Fibroblast of skin of scalp (primary cell): ENCODE measurements at places on chromosomes 1 and 21.

- no peak for DNase-seq
Measured at GRCh38 chr1:175690298-175690697, 53.1 kb downstream of the TNR start.

DNA sequence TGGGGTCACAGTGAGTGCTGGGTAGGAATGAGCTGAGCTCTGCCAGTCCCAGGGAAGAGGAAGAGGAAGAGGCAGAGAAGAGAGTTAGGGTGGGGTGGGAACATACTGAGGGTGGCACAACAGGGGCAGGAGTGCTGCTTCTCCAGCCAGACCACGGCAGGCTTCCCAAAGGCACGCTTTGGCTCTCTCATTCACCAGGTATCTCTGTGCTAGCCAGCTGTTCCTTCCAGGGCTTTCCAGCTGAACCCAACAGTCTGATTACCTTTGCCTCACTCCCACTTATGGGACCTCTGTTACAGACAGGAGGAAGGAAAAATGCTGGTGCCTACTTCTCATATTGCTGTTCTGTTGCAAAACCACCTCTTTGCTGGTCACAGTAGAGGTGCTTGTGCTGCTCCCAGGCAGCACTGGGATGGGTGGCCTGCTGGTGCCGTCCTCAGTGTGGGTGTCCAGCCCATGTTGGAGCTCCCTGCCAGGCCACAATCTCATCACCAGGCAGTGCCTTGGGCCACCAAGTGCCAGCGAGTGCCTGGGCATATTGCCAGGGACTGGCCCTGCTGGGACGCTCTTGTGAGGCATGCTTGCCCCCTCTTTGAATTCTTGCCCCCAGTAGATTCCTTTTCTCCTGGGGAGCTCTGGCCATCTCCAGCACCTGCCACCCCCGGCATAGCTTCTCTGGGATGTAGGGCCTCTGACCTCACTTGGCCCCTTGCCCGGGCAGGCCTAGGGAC, 2.1 kb downstream of the ADORA1 start:
- no peak for DNase-seq

- DNase-seq: peak; percentile 79
Measured at GRCh38 chr1:157963713-157964112, 29.7 kb upstream of the KIRREL1 start.

- DNase-seq: peak; percentile 54
Measured at GRCh38 chr1:193104502-193104906, 710 bp downstream of the GLRX2 start.

DNA sequence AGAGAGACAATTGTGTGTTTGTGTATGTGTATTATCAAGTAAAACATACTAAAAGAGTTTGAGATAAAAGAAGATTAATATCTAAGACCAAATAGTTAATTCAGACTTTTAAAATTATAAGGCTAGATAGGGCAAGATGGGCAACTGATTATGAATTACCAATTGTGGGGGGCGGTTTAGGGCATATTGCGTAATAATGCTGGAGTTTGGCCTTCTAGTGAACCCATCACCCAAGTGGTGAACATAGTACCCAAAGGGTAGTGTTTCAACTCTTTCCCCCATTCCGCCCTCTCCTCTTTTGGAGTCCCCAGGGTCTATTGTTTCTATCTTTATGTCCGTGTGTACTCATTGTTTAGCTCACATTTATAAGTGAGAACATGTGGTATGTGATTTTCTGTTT, 55.4 kb downstream of the FRRS1 start:
- DNase-seq: no peak

- peak; percentile 29 for DNase-seq
Measured at GRCh38 chr1:113949007-113949406, 19.9 kb downstream of the HIPK1 start.

- no peak for DNase-seq
Measured at GRCh38 chr1:80225510-80225909, 1219.0 kb upstream of the ADGRL4 start.

DNA sequence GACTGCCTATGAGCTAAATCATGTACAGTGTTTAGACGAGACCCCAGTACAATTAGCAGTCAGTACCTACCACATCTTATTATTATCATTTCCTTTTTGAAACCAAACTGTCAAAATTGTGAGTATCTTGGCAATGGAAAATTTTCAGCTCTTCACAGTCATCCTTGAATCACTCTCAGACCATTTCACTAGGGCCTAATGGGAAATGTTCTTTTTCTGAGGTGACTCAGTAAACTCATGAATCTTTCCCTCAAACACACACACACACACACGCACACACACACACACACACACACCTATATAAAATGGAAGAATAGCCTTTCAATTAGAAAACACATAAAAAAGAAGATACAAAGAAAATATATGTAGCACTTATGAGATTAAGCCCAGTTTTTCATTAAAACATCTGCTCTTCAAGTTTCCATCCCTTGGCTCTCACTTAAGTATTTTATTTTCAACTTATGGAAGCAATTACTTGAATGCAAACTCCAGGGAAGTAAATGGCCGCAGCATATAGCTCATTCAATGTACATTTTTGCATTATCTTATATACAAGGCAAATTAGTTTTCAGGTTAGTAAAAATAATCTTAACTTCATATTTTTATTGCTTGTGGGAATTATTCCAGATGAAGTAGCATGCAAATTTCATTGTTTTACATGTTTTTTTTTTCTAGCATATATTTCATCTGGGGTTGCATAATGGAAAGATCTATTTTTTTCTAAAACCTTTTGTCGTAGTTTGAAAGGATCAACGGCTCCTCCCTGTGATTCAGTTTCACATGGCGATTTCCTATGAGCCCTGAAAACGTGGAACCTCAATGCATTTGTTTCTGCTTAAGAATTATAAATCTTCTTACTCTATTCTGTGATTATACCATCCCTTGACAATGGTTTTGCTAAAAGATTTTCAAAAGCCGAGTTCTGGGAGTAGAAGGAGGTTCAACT, 46.3 kb upstream of the TMPRSS15 start:
- peak; percentile 1 for DNase-seq

DNA sequence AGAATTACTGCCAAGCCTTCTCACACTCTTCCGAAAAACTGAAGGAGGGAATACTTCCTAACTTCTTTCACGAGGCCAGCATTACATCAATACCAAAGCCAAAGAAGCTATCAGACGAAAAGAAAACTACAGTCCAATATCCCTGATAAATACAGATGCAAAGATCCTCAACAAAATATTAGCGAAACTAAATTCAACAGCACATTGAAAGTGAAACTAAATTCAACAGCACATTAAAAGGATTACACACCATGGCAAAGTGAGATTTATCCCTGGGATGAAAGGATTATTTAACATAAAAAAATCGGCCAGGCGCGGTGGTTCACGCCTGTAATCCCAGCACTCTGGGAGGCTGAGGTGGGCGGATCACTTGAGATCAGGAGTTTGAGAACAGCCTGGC, 176.8 kb downstream of the FAF1 start:
- DNase-seq: no peak

- DNase-seq: no peak
Measured at GRCh38 chr1:166053395-166053794, 113.4 kb downstream of the FAM78B start.

DNA sequence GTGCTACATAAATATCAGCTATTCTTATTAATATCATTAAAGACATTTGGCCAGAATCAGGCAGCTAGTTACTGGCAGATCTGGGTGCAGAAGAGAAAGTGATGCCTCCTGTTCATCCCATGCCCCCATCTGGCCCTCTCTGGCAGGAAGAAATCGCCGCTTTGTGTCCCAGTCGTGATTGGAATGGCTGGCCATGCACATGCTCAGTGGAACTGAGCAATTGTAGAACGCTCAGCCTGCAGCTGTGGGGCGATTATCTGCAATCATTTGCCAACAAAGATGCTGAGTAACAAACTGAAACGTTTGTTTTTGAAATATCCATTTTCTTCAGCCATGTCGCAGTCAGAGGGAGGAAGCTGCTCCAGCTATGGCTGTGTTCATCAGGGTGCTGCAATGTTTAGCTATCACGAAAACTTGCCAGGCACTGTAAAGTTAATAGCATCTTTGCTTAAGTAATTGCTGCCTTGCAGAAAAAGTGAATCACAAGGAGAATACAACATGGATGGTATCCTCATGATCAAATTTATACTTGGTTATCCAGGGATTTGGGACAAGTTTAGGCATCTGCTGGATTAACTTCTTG, 36.5 kb downstream of the NGF start:
- DNase-seq: no peak

GRCh38 chr21:30255679-30256078, 27.1 kb downstream of the KRTAP24-1 start:
- no peak for DNase-seq

DNA sequence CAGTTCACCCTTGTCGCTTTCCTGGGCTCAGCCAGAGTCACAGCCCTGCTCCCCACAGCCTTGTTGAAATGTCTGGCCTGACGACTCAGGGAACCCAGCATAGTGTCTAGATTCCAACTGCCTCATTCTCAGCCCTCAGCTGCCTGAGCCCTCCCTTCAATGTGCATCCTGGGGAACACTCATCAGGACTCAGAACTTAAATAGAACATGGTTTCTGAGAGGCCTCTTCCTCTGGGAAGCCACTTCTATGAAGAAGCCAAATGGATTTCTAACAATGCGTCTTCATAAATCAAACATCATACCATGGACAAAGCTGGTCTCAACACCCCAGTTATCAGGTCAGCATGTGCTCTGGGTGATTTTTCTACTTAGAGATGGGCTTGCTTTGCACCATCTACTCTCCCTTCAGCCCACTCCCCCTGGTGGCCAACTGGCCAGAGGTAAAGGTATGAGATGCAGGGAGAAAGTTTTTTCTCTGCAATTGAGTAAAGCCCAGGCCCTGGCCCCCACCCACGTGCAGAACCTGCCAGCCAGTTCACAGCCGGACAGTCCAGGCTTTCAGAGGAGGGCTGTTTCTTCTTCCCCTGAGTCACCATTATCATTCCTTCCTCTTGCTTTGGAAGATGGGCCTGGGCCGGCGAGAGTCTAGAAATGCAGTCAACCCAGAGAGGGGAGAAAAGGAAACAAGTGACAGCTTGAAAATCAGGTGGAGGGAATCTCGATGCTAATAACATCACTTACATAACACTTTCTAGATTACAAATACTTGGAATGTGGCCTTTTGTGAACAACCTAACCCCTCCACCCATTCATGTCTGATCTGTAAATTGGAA, 32.1 kb downstream of the CD244 start:
- DNase-seq: peak; percentile 5

GRCh38 chr1:203359010-203359571, 8.2 kb upstream of the FMOD start:
- DNase-seq: peak; percentile 65

GRCh38 chr1:94101613-94102525, 19.1 kb downstream of the ABCA4 start:
- no peak for DNase-seq

- peak; percentile 68 for DNase-seq
Measured at GRCh38 chr1:178055093-178055492, 38.8 kb upstream of the RASAL2 start.

- DNase-seq: peak; percentile 43
Measured at GRCh38 chr1:24970926-24971875, 41.1 kb upstream of the RUNX3 start.

DNA sequence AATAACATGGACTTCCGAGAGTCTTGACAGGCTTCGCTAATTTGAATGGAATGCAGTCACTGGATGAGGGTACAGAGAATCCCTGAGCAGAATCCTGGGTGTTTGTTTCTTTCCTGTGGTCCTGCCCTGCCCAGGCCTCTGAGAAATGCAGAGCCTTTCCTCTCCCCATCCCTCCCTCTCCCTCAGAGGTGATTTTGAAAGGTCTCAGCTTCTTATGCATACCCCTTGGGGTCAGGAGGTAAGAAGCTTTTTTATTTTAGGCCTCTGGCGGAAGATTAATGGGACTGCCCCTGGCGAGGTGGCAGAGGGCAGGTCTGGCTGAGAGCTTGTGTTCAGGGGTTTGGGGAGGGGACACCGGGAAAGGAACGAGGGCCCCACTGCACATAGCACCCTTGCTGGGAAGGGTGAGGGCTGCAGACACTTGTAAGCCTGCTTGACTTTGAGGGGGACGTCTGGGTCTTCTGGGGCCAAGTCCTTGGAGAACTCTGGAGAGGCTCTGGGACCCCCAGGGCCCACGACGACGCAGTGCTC, 116.5 kb upstream of the SLC45A1 start:
- peak; percentile 22 for DNase-seq

DNA sequence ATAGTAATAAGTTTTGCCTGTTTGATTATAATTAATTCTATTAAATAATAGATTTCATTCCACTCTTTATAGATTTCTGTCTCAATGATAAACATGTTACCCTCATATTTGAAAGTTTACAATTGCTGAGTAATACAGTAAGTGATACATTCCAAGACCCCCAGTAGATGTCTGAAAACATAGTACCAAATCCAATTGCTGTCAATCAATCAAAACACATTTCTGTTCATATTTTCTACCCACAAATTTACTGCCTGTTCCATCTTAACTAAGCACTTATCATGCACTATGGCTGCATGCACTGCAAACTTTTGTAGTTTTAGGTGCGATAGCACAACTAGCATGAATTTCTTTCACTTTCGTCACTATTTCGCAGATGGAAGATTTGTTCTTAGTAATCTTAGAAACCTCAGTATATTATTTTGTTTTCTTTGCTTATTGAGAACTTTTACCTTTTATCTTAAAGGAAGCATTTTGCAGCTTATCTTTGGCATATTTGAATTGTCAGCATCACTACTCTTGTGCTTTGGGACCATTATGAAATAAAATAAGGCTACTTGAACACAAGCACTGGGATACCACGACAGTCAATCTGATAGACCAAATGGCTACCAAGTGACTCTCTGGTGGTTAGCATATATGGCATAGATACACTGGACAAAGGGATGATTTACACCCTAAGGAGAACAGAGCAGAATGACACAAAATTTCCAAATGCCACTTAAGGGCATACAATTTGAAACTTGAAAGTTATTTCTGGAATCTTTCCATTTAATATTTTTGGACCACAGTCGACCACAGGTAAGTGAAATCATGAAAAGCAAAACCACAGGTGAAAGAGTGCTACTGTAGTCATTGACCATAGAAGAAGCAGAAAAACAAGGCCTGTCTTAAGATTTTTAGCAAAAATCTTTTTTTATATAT, 67.6 kb downstream of the RGS13 start:
- no peak for DNase-seq

GRCh38 chr1:205676597-205676996, 3.7 kb downstream of the SLC45A3 start:
- no peak for DNase-seq

DNA sequence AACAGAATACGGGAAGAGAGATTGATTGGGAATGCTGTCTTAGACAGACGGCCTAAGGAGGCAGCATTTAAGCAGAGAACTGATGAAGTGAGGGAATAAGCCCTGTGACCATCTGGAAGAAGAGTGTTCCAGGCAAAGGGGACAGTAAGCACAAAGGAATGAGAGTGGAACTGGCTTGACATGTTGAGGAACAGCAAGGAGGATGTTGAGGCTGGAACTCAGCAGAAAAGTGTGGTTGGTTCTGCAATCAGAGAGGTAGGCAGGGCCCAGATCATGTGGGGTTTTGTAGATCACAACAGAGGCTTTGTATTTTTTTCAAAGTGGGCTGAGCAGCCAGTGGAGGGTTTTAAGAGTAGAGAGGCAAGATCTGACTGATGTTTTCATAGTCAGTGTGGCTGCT, 157.4 kb downstream of the DNM3 start:
- DNase-seq: no peak

- no peak for DNase-seq
Measured at GRCh38 chr1:218573925-218574324, 228.8 kb downstream of the TGFB2 start.

- no peak for DNase-seq
Measured at GRCh38 chr1:152109998-152110294, 5.3 kb downstream of the TCHH start.

- DNase-seq: peak; percentile 28
Measured at GRCh38 chr21:35908311-35909078, 151.8 kb downstream of the SETD4 start.

GRCh38 chr21:43832648-43833047, 32.4 kb upstream of the AGPAT3 start:
- DNase-seq: no peak

- no peak for DNase-seq
Measured at GRCh38 chr1:224368409-224368808, 11.7 kb downstream of the CNIH4 start.
